ENCODE measurements at places on chromosomes 12 and 14. TPM values are rescaled to one million over a fixed set of nuclear protein-coding genes. Genes with fewer than 3 reads are reported as not detected.

PIWIL1 gene
- not detected for total RNA-seq

MIPOL1 gene
- not detected for total RNA-seq

ZFHX2 gene
- 0.75 TPM for total RNA-seq

TTC7B gene
- total RNA-seq, result 6.6 TPM

MYO1H gene
- total RNA-seq, result not detected

NRXN3 gene
- total RNA-seq, result not detected

NYNRIN gene
- total RNA-seq, result 0.42 TPM

LAG3 gene
- total RNA-seq, result 46.6 TPM

ITGB7 gene
- 420 TPM for total RNA-seq

TMPRSS12 gene
- not detected for total RNA-seq

TRHDE gene
- total RNA-seq, result not detected

GXYLT1 gene
- total RNA-seq, result 9.0 TPM

GARIN6 gene
- total RNA-seq, result not detected

ACOT6 gene
- total RNA-seq, result not detected

PLEKHH1 gene
- total RNA-seq, result 1.0 TPM

GRCh38 chr14:22977684-22978486, 4.5 kb downstream of the AJUBA start:
- DNase-seq, result no peak

DNA sequence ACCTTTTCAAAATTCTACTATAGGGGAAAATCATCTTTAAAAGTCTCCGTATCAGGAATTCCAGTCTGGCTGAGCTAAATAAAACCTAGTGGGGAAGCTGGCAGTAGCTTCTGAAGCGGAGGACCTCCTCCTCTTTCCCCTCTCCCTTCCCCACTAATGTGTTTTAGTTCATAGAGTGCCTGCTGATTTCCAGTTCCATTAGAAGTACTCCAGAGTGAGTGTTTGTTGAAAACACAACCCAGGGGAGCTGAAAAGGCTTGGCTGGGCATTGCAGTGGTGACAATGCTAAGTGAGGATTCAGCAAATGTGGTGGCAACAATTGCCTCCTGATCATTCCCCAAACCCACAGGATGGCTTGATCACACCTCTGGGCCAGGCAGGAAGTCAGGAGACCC, 144.2 kb upstream of the FRMD6 start:
- DNase-seq, result no peak

DNA sequence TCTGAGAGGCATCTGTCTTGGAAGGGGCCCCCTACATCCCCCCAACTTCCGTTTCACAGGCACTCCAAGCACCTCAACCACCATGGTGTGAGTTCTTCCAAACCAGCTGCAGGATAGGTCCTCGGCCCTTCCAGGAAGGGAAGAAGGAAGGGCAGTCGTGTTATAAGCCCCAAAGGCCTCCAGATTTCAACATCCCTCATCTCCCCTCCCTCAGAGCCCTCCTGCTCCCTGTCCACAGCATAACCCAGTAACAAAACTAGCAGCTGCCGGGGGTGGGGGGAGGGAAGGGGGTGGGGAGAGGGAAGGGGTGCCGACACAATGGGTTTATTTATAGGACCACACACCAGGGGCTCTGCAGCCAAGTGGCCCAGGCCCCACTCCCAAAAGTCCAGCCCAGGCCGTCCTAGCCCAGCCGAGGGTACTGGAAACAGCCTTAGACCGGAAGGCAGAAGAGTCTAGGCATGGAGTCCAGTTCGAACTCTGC, 18.3 kb downstream of the NCKAP5L start:
- no peak for DNase-seq

GRCh38 chr12:13749389-13749788, 232.0 kb downstream of the GRIN2B start:
- no peak for DNase-seq

GRCh38 chr14:30115756-30116155, 188.1 kb upstream of the PRKD1 start:
- no peak for DNase-seq

DNA sequence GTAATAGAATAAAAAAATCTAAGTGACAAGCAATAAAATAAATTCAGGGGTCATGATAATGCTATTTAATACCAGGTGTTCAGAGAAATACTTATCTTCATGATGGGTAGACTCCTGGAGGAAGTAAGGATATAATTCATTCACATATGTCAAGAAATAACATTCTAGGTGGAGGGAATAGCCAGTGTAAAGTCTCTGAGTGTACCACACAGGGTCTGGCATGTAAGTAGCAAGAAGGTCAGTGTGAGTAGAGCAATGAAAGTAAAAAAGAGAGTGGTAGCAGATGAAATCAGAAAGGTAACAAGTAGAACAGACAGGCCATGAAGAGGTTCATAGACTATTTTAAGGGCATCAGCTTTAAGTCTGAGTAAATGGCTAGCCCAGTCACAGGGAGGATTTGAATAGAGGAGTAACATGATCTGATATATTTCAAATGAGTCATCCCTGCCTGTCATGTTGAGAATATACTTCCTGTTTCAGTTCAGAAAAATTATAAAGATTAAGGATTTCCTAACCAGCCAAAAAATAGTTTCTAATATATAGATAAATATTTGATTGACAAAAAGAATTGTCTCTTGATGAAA, 519.9 kb downstream of the C12orf50 start:
- DNase-seq, result no peak

DNA sequence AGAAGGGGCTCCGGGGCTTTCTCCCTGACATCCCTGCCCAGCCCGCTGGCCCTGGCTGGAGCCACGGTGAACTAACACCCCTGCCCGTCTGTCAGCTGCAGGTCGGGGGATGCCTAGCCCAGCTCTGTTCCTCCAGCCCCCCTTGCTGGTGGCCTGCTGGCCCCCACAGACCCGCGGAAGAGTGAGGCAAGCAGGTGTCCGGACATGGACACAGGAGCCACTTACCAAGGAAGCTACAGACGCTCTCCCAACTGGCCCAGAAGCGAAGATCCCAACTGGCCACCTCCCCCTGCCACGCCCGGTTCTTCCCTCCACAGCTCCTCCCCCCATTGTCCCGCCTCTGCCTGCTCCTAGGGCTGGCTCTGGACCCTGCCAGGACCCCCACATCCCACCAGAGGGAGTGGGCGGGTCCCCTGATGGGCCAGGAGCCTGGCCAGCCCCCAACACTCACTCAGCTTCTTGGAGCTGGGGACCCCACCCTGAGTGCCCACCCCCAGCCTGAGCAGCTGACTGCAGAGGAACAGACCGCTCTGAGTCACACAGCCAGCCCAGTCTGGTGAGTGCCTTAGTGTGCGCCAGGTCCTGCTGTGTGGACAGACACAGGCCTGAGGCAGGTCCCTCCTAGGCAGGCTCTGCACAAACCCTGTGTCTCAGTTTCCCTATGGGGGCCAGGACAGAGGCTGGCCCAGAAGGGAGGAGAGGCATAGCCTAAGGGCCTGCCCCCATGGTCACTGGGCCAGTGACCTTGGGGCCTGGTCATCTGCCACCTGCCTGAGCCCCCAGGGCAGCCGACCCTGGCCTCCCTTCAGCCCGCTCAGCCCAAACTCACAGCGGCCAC, 7.7 kb downstream of the AHNAK2 start:
- no peak for DNase-seq

DNA sequence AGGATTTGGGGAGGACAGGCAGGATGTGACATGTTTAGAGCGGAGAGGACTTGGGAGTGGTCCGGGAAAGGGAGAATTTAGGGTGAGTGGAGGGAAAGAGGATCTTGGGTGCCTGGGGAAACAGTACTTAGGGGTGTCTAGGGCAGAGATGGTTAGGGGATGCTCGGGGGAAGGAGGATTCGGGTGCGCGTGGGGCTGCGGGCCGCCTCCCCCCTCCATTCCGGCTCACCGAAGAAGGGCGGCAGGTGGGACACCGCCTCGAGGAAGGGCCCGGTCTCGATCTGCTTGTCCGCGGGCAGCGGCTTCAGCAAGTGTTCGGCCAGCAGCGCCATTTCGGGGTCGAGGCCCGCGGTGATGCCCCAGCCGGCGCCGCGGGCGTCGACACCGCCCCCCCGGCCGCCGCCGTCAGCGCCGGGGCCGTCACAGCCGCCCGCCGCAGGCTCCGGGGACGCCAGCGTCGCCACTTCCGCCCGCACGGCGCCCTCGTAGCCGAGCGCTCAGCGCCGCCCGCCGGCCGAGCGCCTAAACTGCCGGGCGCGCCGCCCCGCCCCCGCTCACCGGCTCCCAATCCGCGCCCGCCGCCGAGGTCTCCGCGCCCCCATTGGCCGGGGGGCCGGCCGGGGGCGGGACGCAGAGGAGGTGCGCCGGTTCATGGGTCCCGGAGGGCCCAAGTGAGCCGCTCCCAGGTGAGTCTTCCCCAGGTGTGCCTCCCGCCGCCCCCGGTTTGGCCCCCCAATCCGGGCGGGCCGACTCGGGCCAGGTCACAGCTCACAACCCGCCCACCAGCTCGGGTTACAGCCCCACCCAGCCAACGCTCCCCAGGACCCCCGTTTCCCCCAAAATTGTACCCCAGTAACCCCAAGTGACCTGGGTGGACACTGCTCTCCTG, at the start of gene GLTP:
Gene GLTP (minus strand): TSS at position 499 of the 889 bp plus-strand sequence. CDS start 167 bp downstream, at position 332.
- peak; percentile 98 for DNase-seq

GRCh38 chr12:39959031-39959430, 146.8 kb downstream of the SLC2A13 start:
- DNase-seq, result no peak

DNA sequence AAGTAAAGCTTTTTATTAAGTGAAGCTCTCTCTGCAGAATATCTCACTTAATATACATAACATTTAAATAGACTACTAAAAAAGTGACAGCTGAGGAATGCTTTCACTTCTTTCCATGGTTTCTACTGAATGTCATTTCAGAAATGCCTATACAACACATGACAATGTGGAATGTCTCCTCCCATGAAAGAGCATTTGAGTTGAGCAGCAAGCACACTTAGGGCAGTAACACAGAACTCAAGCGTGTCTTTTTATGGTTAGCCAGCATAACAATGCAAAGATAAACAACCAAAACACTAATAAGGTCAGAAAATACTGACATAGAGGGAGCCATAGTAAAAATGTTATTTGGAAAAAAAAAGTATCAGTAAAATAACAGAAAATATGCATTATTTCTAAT, 9.4 kb downstream of the PPP1R12A start:
- no peak for DNase-seq

- DNase-seq, result no peak
Measured at GRCh38 chr14:99929601-99930000, 135.6 kb upstream of the EVL start.

GRCh38 chr12:6943722-6944380, at the start of the genes C12orf57 and RNU7-1:
C12orf57 (plus strand) TSS chr12:6944022; CDS start chr12:6944122, 100 bp downstream.
RNU7-1 (plus strand) TSS chr12:6943816.
- peak; percentile 79 for DNase-seq

- DNase-seq, result no peak
Measured at GRCh38 chr12:42472376-42472775, 117.2 kb downstream of the PRICKLE1 start.

DNA sequence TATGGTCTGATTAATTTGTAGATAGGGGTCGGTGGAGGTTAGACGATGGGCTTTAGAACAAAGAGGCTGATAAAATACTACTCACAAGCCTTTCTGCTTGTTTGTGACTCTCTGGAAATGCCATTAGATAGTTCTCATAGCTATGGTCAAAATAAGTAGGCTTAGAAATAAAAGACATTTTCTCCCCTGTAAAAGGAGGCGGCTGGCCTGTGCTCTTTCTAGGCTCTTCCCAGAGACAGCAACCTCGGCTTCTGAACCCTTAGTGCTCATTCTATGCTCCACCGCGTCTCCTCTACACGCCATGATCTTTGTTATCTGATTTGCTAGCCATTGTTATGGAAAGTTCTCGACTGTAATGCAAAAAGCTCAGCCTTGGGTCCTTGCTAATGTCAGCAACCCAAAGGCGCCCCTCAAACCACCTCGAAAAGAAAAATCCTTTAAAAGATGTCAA, 64.5 kb downstream of the CRADD start:
- peak; percentile 32 for DNase-seq

DNA sequence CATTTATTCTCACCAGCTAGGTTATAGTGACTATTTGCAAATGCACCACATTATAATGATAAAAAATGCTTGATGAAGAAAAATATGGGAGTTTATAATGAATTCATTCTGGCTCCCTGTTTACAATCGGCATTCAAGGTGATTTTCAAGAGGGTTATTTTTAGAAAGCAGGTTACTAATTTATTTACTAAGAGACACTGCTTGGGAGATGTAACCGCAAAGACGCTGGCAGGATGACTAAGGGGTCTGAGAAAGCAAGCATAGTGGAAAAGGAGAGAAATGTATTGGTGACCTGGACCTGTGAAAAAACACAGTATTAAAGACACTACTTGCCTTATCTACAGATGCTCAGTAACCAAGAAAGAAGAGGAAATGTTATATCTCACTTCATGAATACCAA, 13.3 kb upstream of the PITPNM2 start:
- DNase-seq, result no peak

- DNase-seq, result no peak
Measured at GRCh38 chr12:28866296-28866695, 282.8 kb upstream of the FAR2 start.

DNA sequence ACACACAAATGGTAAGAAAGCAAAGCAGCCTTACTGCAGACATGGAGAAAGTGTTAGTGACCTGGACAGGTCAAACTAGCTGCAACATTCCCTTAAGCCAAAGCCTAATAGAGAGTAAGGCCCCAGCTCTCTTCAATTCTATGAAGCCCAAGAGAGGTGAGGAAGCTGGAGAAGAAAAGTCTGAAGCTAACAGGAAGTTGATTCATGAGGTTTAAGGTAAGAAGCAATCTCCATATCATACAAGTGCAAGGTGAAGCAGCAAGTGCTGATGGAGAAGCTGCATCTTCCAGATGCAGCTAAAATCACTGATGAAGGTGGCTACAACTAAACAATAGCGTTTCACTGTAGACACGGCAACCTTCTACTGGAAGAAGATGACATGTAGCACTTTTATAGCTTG, 53.5 kb downstream of the PPP1R12A start:
- DNase-seq, result no peak

- DNase-seq, result peak; percentile 59
Measured at GRCh38 chr12:32390572-32391219, 8.7 kb upstream of the FGD4 start.

GRCh38 chr12:57019983-57020719, 3.8 kb upstream of the TAC3 start:
- DNase-seq, result no peak

GRCh38 chr12:113926788-113927187, 39.3 kb downstream of the RBM19 start:
- no peak for DNase-seq

DNA sequence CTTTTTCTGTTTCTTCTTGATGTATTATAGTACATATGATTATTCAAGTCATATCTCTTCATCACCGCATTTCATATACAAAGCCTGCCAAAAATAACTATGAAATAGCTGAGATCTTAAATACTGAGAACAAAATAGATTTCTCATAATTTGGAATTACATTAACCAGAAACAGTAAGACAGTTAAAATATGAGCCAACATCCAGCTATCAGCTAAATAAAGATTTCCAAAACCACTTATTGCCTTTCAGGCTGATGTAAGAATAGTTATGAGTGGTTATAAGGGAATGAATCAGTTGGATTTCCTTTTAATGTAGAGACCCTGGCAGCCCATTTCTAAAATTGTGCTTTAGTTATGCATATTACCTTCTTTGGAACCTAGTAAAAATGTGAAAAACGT, 47.4 kb downstream of the TMEM117 start:
- DNase-seq, result no peak

GRCh38 chr12:58452546-58452945, 467.8 kb downstream of the LRIG3 start:
- no peak for DNase-seq

GRCh38 chr12:119258149-119258548, 76.4 kb upstream of the CCDC60 start:
- no peak for DNase-seq

All from activated naive CD8-positive, alpha-beta T cell treated with anti-CD3 and anti-CD28 coated beads, Interleukin-2, amount 10 ng/mL, durations not matched to agents 7 days and 5 days (primary cell).